ENCODE measurements at places on chromosomes 13 and 19. TPM values are rescaled to one million over a fixed set of nuclear protein-coding genes. Genes with fewer than 3 reads are reported as not detected.

DNA sequence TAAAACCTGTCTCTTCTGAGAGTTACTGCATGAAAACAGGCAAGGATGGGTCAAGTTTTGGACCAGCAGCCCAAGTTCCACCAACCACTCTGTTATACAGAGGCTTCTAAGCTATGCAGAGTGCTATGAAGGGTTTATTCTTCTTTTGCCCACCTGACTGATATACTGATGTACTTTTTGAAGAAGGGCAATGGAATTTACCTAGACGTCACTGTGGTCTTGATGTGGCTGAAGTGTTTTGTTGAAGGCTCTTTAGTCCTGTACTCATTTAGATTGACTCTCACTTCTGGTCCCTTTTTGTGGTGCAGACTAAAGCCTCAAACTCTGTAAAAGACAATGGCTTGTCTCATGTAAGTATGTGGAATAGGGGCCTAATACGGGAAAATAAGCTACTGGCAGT lies 92.0 kb downstream of the DGKH start:
- H3K36me3 ChIP-seq, result peaks cover 12% of the 10 kb centered on the region
- no peak for DNase-seq
- no peaks in the 10 kb centered on the region for H3K4me1 ChIP-seq
- H3K4me3 ChIP-seq, result no peak overlapping the region
- H3K27ac ChIP-seq, result no peak overlapping the region
- H3K27me3 ChIP-seq, result no peaks in the 10 kb centered on the region

DNA sequence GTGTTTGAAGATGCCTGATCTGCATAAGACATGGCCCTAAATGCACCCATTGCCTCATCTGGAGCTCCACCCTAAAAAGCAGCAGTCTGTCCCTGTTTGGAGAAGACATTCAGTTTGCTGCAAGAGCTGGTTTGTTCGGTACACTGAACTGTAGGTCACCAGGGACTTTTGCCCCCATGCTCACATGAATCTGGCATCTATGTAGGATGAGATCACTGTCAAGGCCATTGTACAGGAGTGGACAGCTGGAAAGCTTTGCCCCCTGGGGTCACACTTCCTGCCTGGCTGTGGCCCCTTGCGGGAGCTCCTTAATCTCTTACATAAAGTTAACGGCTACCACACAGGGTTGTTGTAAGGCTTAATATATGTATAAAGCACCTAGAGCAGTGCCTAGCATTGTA lies 73.0 kb downstream of the IPO5 start:
- H3K27ac ChIP-seq, result no peak overlapping the region
- no peak overlapping the region for H3K4me3 ChIP-seq
- peaks cover 32% of the 10 kb centered on the region for H3K36me3 ChIP-seq

The PNMA8A gene
- total RNA-seq, result 7.6 TPM

DNA sequence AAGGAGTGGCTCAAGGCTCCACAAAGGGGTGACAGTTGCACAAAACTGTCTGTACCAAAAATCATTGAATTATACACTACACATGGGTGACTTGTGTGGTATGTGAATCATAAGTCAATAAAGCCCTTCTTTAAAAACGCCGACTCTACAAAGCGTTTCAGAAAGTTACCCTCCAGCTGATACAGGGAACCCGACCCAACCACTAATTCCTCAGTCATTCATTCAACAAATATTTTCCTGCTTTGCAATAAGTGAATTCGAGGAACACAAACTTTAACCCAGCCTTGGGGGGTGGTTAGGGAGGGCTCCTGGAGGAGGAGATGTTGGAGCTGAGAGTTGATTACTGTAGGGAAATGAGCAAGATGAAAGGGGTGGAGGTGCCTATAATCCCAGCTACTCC lies 32.0 kb downstream of the LTBP4 start:
- H3K4me1 ChIP-seq, result peaks cover 6% of the 10 kb centered on the region
- H3K27me3 ChIP-seq, result no peaks in the 10 kb centered on the region
- H3K36me3 ChIP-seq, result no peaks in the 10 kb centered on the region

- H3K27me3 ChIP-seq, result no peaks in the 10 kb centered on the region
- DNase-seq, result no peak
- peaks cover 17% of the 10 kb centered on the region for H3K36me3 ChIP-seq
- H3K27ac ChIP-seq, result no peak overlapping the region
- H3K4me3 ChIP-seq, result peak overlapping the region; percentile 92
These were observed 149 bp downstream of the MED26 start for GRCh38 chr19:16627928-16628182.

GRCh38 chr13:105816994-105817393 lies 718.5 kb downstream of the EFNB2 start:
- no peak overlapping the region for H3K4me3 ChIP-seq
- H3K27me3 ChIP-seq, result no peaks in the 10 kb centered on the region
- H3K4me1 ChIP-seq, result peaks cover 14% of the 10 kb centered on the region
- no peak overlapping the region for H3K27ac ChIP-seq

GRCh38 chr13:59879281-59879680 lies 284.4 kb downstream of the DIAPH3 start:
- H3K4me3 ChIP-seq, result no peak overlapping the region
- H3K4me1 ChIP-seq, result peaks cover 16% of the 10 kb centered on the region
- no peak for DNase-seq
- no peaks in the 10 kb centered on the region for H3K36me3 ChIP-seq

- no peak overlapping the region for H3K4me3 ChIP-seq
- no peak overlapping the region for H3K27ac ChIP-seq
- no peaks in the 10 kb centered on the region for H3K36me3 ChIP-seq
- no peaks in the 10 kb centered on the region for H3K4me1 ChIP-seq
- H3K27me3 ChIP-seq, result no peaks in the 10 kb centered on the region
These were observed 1339.8 kb downstream of the OLFM4 start for GRCh38 chr13:54368387-54368786.

- H3K36me3 ChIP-seq, result no peaks in the 10 kb centered on the region
- H3K27me3 ChIP-seq, result no peaks in the 10 kb centered on the region
- DNase-seq, result no peak
- no peak overlapping the region for H3K4me3 ChIP-seq
- no peaks in the 10 kb centered on the region for H3K4me1 ChIP-seq
- H3K27ac ChIP-seq, result no peak overlapping the region
These were observed 205.0 kb upstream of the RFC3 start for GRCh38 chr13:33612641-33613638.

DNA sequence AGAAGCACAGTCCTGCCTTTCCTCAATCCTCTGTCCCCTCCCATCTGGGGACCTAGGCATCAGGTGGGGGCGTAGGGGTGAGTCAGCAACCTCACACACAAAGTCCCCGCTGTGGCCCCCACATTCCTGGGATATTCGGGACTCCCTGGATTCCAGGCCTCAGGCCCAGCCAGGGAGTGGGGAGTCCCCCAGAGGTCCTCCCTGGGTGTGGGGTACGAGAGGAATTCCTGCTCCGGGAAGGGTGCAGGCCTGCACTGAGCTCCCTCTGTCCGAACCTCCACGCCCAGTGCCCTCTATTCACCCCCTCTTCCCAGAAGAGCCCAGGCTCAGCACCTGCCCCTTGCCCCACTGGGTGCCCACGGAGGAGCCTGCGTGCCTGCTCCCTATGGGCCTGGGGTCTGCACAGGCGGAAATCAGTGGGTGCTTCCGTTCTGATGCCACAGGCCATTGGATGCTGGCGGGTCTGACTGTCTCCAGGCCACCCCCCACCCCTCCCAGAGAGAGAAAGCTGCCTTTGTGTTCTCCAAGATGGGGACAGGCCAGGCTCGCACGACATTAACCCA lies 3.4 kb downstream of the CADM4 start:
- peaks cover 29% of the 10 kb centered on the region for H3K27me3 ChIP-seq
- no peak for DNase-seq
- no peak overlapping the region for H3K4me3 ChIP-seq
- peaks cover 21% of the 10 kb centered on the region for H3K4me1 ChIP-seq

The RNF225 gene
- 0.98 TPM for total RNA-seq

The SLC15A1 gene
- total RNA-seq, result not detected

- no peak overlapping the region for H3K27ac ChIP-seq
- H3K4me3 ChIP-seq, result no peak overlapping the region
- no peaks in the 10 kb centered on the region for H3K4me1 ChIP-seq
- no peaks in the 10 kb centered on the region for H3K27me3 ChIP-seq
These were observed 3.4 kb upstream of the EBI3 start for GRCh38 chr19:4225885-4226284.

DNA sequence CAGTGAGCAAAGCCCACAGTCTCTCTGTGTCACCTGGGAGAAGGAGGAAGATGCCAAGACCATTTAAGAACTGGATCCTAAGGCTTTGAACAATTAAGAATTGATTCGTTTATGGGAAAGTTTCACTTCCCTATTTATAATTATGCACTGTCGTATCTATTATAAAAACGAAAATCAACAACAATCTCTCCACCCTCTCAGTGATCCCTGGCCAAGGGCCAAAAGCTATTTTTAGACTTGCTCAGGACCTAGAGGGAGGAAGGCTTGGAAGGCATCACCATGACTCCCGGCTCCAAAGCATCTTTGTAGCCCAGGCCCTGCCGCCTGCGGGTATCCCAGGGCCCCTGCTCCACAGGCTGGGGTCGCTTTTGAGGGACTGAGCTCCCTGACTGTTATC lies 1.3 kb downstream of the RHPN2 start:
- H3K4me1 ChIP-seq, result no peaks in the 10 kb centered on the region
- H3K36me3 ChIP-seq, result no peaks in the 10 kb centered on the region
- H3K27me3 ChIP-seq, result no peaks in the 10 kb centered on the region
- no peak overlapping the region for H3K27ac ChIP-seq
- H3K4me3 ChIP-seq, result peak overlapping the region; percentile 70

DNA sequence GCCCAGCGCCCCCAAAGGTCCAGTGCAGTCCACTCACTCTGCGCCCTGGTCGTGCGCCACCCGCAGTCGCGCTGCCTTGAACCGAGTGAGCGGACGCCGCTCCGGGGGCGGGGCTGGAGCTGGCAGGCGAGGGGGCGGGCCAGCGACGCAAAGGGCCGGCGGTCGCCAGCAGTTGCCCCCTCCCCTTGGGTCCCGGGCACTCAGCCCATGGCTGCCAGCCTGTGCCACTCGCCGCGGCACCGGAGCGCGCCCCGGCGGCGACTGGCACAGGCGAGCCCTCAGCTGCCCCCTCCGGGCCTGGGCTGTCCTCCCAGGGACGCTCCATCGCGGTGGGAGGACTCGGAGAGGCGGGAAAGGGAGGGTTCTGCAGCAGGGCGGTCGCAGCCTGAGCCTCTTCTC lies at the start of gene S1PR5:
TSS of gene S1PR5 (minus strand) at position 87 of the 399 bp plus-strand sequence. CDS start 2,436 bp downstream, outside the sequence.
- peak within 1 kb of the TSS; percentile 51 for H3K4me3 ChIP-seq
- no peak within 1 kb of the TSS for H3K27ac ChIP-seq
- no peak for DNase-seq
- no peaks in the 10 kb centered on the region for H3K36me3 ChIP-seq
- peaks cover 22% of the 10 kb centered on the region for H3K27me3 ChIP-seq
- no peaks in the 10 kb centered on the region for H3K4me1 ChIP-seq

DNA sequence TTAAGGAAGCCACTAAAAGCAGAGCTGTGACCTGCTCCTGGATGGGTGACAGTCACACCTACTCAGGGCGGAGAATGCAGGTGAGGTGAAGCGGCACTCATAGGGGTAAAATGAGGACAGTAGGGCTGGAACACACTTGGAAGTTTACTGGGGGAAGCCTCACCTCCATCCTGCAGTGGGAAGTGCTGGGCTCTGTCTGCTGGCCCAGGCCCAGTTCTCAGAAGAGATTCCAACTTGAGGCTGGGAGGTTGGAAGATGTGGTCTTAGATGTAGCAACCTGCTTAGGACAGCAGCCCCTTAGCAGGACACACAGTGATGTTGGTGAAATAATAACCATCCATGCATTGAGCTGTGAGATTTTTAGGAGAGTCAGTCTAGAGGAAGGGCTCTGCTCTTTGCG lies 4.6 kb downstream of the MEDAG start:
- peaks cover 7% of the 10 kb centered on the region for H3K27me3 ChIP-seq
- no peaks in the 10 kb centered on the region for H3K4me1 ChIP-seq
- DNase-seq, result no peak
- H3K27ac ChIP-seq, result no peak overlapping the region

DNA sequence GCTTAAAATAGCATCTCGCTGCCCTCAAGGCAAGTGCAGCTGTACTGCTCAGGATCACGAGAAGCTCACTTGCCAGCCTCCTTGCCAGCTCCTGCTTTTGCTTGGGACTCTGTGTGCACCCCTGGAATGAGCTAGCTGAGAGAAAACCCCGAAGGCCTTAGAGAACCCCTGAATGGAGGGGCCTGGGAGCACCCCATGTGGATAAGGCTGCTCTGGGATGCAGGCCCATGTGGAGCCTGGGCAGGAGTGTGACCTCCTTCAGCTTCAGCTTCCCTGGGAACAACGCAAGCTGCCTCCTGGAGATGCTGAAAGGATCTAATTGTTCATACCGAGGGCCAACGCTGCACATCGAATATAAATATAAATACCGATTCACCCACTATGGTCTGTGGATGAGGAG lies 109.2 kb downstream of the HSPH1 start:
- no peak overlapping the region for H3K27ac ChIP-seq
- no peaks in the 10 kb centered on the region for H3K36me3 ChIP-seq
- no peak overlapping the region for H3K4me3 ChIP-seq
- no peak for DNase-seq

- no peak overlapping the region for H3K27ac ChIP-seq
- H3K27me3 ChIP-seq, result no peaks in the 10 kb centered on the region
- no peak for DNase-seq
- H3K4me1 ChIP-seq, result peaks cover 6% of the 10 kb centered on the region
- H3K4me3 ChIP-seq, result no peak overlapping the region
These were observed 156.1 kb downstream of the NUFIP1 start for GRCh38 chr13:44833139-44833538.

DNA sequence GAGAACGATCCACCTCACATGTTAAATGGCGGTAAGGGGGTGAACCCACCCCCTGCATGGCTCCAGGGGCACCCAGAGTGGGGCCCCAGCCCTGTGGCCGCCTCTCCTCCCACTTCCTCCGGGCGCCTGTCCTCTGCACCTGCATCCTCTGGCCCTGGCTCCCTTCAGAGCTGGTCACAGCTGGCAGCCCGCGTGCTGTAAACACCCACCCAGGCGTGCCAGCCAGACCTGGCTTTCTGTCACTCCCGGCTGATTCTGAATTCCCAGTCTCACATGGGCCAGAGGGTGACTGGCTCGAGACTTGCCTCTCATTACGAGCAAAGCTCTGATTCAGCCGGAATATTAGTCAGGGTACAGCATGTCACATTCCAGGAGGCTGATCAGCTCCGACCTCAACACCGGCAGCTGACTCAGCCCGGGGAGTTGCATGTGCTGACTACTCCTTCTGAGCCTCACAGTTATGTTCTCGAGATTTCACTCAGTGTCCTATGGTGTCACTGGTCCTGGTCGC lies 75.1 kb downstream of the GNG7 start:
- peaks cover 6% of the 10 kb centered on the region for H3K36me3 ChIP-seq
- H3K4me3 ChIP-seq, result peak overlapping the region; percentile 45
- no peaks in the 10 kb centered on the region for H3K27me3 ChIP-seq
- peak overlapping the region; percentile 90 for H3K27ac ChIP-seq
